NCI-H1417 (cell line): ENCODE measurements at places on chromosomes 1 and 21.

DNA sequence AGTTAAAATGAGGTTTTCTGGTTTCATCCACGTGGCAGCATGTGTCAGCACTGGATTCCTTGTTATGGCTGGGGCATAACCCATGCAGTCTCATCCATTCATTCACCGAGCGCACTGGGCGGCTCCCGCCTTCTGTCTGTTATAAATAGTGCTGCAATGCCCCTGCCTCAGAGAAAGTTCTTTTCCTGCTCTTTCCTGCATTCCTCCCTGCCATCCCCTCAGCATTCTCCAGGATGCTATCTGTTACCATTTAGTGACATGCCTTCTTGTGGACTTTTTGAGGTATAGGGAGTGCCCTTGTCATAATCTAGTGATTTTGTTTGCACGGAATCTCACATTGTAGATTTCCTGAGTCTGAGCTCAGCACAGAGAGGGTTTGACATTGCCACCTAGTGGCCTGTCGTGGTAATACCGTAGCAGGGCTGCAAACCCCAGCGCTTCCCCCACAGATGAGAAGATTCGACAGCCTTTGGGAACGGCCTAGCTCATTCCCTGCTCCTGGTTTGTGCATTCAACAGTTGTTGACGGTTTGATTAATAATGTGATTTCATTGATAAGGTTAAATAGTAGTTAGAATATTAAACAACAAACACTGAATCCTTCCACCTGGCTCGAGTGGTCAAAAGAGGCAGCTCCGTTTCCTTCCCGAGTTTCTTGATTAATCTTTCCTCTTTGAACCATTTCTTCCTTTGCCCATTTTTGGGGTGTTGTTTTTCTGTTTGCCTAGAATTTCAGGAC is 46.3 kb downstream of the UMODL1 start:
- peak; percentile 89 for DNase-seq

DNA sequence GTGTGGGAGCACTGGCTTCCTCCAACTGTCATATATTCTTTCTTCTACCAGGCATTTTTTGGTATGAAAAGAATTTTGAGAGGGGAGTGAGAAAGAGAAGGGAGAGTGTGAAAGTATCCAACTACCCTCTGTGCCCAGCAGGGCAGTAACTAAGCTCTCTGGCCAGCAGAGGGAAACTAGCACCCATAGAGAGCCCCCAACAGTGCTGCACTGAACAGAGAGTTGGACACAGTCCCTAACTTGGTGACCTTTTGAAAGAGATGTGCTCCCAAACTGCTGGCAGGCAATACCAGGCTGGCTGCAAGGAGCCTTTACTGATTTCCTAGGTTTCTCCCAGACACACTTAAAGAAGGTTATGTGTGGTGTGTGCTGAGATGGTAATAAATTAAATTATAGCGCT is 118.8 kb upstream of the PBX1 start:
- DNase-seq, result no peak

DNA sequence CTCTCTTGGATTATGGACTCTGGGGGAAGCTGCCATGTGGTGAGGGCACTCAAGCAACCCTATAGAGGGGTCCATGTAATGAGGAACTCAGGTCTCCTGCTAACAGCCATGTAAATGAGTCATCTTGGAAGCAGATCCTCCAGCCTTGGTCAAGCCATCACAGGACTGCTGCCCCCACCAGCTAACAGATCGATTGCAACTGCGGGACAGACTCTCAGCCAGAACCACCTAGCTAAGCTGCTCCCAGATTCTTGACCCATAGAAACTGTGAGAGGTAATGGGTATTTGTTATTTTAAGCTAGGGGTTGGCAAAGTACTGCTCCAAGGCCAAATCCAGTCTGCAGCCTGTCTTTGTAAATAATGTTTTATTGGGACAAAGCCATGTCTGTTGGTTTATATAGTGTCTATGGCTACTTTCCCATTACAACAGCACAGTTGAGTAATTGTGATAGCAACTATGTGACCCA is 27.6 kb upstream of the MAP3K7CL start:
- DNase-seq, result no peak

DNA sequence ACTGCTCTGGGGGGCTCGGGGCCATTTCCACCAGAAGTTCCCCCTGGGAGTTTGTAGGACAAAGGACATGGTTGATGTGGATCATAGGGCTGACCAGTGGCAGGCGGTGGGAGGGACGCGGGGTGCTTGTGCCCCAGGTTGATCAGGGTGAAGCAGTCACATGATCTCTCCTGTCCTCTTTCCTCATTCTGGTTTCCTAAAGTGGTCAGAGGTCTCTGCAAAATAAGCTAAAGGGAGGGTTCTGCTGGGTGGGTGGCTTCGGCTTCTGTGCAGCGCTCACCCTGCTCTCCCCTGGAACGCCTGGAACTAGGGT is 9.2 kb downstream of the PDXK start:
- DNase-seq, result no peak
